ENCODE measurements at places on chromosomes 11 and 22.
A peak's percentile ranks its signal among the peaks of the same experiment; 100 is the strongest.

GRCh38 chr11:113796663-113797259 is 17.2 kb downstream of the CLDN25 start:
- H3K27me3 ChIP-seq = no peaks in the 10 kb centered on the region
- no peak for DNase-seq
- H3K4me3 ChIP-seq = no peak overlapping the region

GRCh38 chr22:23542933-23543332 is 37.2 kb downstream of the IGLL1 start:
- no peak overlapping the region for H3K27ac ChIP-seq
- H3K4me1 ChIP-seq = peaks cover 9% of the 10 kb centered on the region
- DNase-seq = no peak
- H3K4me3 ChIP-seq = no peak overlapping the region
- H3K36me3 ChIP-seq = no peaks in the 10 kb centered on the region
- no peaks in the 10 kb centered on the region for H3K27me3 ChIP-seq

DNA sequence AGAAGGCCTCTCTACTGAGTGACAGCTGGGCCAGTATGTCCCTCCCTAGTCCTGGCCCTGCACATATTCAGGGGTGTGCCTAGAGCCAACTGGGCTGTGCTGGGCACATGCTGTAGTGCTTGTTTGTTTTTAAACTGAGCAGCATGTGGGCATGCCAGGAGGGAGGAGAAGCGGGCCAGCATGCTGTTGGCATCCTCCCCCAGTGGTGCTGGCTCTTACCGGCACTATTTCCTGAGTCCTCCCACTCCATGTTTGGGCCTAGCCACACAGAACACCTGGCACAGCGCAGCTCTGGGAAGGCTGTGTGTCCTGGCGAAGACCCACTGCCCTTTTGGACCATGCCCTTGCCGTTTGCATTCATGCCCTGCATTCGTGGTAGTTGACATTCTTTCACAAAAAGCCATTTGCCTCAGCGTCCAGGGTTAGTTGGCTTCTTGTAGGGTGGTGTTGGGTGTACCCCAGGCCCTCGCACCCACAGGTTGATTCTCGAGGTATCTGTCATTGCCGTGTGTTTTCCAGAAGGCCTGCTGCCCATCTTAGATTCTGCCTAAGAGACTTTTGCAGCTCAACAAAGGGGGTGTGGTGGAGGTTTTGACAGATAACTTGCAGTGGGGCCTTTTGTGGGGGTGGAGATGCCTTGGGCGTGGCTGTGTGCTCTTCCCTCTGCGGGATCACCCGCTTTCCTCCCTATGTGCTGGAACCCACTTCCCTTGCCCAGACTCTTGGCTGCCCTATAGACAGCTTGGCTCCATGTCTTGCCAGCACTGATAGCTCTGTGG is 13.6 kb downstream of the DGCR8 start:
- H3K4me1 ChIP-seq = no peaks in the 10 kb centered on the region
- no peak overlapping the region for H3K4me3 ChIP-seq
- no peak overlapping the region for H3K27ac ChIP-seq
- no peak for DNase-seq
- H3K36me3 ChIP-seq = peaks cover 94% of the 10 kb centered on the region
- no peaks in the 10 kb centered on the region for H3K27me3 ChIP-seq

GRCh38 chr11:28581286-28582242 is 473.4 kb downstream of the METTL15 start:
- H3K36me3 ChIP-seq = no peaks in the 10 kb centered on the region
- no peaks in the 10 kb centered on the region for H3K27me3 ChIP-seq
- H3K4me1 ChIP-seq = no peaks in the 10 kb centered on the region
- H3K4me3 ChIP-seq = no peak overlapping the region
- DNase-seq = no peak

DNA sequence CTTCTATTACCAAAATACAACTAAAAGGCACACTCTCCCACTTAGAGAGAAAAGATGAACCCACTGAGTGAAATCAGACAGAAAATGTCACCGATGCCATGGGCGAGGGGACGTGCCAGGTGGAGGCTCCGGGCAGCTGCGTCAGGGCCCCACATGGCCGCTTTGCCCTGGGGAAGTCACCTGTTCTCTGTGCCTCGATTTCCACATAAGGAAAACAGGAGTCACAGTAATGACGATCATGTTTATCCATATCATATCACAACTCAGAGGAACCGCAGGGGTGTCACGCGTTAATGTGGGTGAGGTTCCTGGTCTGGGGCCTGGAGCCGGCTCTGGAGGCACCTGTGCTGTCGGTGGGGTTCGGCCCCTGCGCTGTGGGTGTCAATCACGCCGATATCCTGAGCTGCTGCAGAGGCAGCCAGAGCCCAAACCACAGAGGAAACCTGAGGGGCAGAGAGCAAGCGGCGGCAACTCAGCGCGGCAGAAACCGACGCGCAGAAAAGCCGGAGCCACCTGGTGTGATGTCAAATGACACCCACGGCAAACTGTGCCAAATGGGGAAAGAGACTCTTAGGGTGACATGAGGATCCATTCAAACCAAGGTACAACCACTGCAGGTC is 243.7 kb downstream of the BRD1 start:
- H3K4me1 ChIP-seq = no peaks in the 10 kb centered on the region
- DNase-seq = no peak
- no peak overlapping the region for H3K4me3 ChIP-seq
- no peaks in the 10 kb centered on the region for H3K36me3 ChIP-seq
- no peaks in the 10 kb centered on the region for H3K27me3 ChIP-seq
- no peak overlapping the region for H3K27ac ChIP-seq

DNA sequence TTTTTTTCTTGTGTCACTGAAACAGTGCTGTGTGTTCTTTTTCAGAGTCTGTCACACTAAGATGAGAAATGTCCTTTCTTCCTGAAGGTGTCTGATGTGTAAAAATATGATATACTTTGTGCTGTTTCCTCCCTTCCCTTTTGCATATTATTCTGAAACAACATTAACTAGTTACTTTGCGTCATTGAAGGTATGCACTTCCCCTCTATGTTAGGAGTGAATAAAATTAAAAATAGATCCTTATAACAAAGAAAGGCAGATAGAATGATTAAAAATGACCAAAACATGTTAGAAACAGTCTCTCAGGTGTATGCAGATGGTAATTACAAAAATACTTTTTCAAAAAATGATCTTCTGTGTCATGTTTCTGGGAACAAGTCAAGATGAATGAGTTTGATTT is 1.6 kb upstream of the RAB30 start:
- H3K36me3 ChIP-seq = no peaks in the 10 kb centered on the region
- H3K27ac ChIP-seq = no peak overlapping the region
- DNase-seq = no peak

DNA sequence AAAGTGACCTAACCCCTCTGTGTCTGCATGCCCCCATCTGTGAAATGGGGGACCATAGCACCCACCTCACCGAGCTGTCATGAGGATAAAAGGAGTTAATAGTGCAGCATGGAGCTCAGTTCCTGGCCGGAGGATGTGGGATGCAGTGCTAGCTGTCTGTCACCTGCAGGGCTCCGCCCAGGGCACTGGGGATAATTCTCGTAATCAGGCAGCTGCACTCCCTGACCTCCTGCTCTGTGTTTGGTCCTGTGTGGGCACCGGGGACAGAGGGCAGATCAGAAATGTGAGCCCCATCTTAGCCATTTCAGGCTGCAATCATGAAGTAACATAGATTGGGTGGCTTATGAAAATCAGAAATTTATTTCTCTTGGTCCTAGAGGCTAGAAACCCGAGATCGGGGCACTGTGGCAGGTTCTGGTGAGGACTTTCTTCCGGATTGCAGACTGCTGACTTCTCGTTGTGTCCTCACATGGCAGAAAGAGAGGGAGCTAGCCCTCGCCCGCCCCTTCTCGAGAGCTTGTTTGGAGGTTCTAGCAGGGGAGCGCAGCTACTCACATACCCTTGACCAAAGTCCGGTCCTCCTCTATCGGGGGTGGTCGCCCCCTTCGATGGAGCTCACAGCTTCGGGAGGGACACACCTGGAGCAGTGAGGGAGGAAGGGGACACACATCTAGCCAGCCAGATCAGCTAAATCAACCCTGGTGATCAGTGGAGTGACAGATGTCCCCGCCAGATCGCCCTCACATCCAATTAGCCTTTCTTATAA is 3.2 kb downstream of the KCTD17 start:
- no peaks in the 10 kb centered on the region for H3K36me3 ChIP-seq
- no peak overlapping the region for H3K4me3 ChIP-seq
- peaks cover 33% of the 10 kb centered on the region for H3K4me1 ChIP-seq
- DNase-seq = no peak

DNA sequence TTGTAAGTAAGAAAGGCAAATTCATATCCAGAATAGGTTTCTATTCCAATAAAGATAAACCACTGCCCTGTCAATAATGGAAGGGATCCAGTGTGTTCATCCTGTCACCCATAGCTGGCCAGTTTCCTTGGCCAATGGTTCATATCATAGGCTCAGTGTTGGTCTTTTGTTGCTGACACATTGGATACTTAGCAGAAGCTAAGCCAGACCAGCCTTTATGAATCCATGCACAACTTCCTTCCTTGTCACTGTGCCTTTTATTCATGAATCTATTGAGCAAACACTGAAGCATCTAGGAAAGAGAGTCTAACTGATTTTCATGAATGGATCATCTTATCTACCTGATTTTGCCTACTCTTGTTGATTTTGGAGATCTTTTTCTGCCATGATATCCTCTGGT is 20.0 kb downstream of the OR2AT4 start:
- H3K36me3 ChIP-seq = no peaks in the 10 kb centered on the region
- no peaks in the 10 kb centered on the region for H3K4me1 ChIP-seq
- no peak overlapping the region for H3K4me3 ChIP-seq
- no peak overlapping the region for H3K27ac ChIP-seq

- no peak overlapping the region for H3K4me3 ChIP-seq
- no peaks in the 10 kb centered on the region for H3K27me3 ChIP-seq
- no peak overlapping the region for H3K27ac ChIP-seq
- DNase-seq = no peak
These were observed 101.1 kb downstream of the ADAMTS15 start for GRCh38 chr11:130549393-130549999.

DNA sequence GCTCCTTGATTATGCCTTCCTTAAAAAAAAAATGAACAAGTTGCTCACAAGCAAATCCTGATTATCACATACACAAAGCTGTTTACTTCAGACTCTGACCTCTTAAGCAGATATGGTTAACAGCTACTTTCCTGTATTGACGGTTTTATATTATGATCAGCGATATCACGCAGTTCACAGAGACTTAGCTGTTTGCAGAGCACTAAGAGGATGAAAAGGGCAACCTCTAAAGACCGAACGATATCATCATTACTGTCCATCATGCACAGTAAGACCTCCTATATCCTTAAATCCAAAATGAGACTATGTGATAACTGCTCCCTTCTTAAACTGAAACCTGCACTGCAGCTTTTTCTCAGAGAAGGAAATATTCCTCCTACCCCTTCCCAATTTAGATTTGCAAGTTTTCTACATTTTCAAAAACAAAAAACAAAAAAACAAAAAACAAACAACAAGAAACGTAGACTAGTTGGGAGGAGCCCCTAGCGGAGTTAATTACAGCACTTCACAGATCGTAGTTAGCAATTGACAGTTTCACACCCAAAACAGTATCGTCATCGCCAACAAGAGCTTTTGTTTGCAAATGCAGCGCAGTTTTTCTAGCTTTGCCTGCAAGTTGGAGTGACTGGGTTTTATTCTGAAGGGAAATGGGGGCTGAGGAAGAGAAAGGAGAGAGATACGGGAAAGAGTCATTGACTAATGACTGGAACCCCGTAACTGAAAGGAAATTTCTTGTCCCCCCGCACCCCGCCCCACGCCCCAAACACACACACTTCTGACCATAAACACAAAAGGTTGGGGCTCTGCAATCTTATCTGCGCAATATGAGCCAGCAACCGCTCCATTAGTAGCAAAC is 1.2 kb downstream of the DDX6 start:
- peaks cover 51% of the 10 kb centered on the region for H3K4me1 ChIP-seq
- peaks cover 6% of the 10 kb centered on the region for H3K36me3 ChIP-seq
- DNase-seq = no peak
- peak overlapping the region; percentile 100 for H3K27ac ChIP-seq
- H3K4me3 ChIP-seq = peak overlapping the region; percentile 92

- H3K36me3 ChIP-seq = no peaks in the 10 kb centered on the region
- H3K4me3 ChIP-seq = no peak overlapping the region
- H3K27ac ChIP-seq = no peak overlapping the region
- H3K27me3 ChIP-seq = no peaks in the 10 kb centered on the region
These were observed 83.1 kb upstream of the GDPD4 start for GRCh38 chr11:77384571-77384970.

DNA sequence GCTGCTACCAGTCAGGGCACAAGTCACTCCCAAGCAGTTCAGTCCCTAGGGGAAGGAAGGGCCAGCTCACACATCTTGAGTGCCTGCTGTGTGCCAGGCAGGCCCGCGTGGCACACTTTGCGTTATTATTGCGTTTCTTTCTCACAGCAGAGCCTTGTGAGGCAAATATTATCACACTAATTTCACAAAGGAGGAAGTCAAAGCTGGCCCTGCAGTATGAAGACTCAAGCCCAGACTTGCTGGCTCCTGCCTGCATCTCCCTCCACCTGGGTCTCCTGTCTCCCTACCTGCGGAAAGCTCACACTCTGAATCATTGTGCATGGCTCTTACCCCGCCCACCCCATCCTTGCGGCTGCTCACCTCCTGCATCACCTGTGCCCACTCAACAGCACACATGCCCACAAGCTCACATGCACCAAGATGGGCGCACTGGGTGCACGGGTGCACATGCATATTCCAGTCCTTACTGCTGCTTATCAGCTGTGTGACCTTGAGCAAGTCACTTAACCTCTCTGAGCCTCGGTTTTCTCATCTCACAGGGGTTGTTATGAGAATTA is 31.7 kb upstream of the P2RY2 start:
- no peaks in the 10 kb centered on the region for H3K36me3 ChIP-seq
- peaks cover 34% of the 10 kb centered on the region for H3K4me1 ChIP-seq
- no peaks in the 10 kb centered on the region for H3K27me3 ChIP-seq
- H3K27ac ChIP-seq = no peak overlapping the region
- no peak overlapping the region for H3K4me3 ChIP-seq

- no peak overlapping the region for H3K27ac ChIP-seq
- H3K4me3 ChIP-seq = no peak overlapping the region
- H3K4me1 ChIP-seq = no peaks in the 10 kb centered on the region
- DNase-seq = no peak
- no peaks in the 10 kb centered on the region for H3K36me3 ChIP-seq
These were observed 344.4 kb downstream of the TBC1D22A start for GRCh38 chr22:47106806-47107205.

DNA sequence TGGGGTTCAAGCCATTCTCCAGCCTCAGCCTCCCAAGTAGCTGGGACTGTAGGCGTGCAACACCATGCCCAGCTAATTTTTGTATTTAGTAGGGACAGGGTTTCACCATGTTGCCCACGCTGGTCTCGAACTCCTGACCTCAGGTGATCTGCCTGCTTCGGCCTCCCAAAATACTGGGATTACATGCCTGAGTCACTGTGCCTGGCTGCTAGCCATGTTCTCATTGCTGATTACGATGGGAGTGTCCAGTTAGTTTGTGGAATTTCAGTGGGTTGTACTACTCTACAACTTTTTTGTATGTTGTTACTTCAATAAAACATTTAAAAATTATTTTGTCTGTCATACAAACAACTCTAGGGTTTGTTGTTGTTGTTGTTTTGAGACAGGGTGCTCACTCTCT is 4.8 kb upstream of the VPS11 start:
- H3K27me3 ChIP-seq = no peaks in the 10 kb centered on the region
- no peak overlapping the region for H3K27ac ChIP-seq
- no peak overlapping the region for H3K4me3 ChIP-seq
- peaks cover 29% of the 10 kb centered on the region for H3K4me1 ChIP-seq
